CD4-positive, alpha-beta T cell treated with Interleukin-17A for 1 hour (primary cell): ENCODE measurements at places on chromosomes 6 and 20.

GRCh38 chr6:163661272-163661671, 246.8 kb downstream of the QKI start:
- DNase-seq: no peak

GRCh38 chr6:143901885-143902750, 37.8 kb downstream of the ZC2HC1B start:
- no peak for DNase-seq

GRCh38 chr6:73051147-73051546, 174.1 kb downstream of the KHDC1L start:
- DNase-seq: no peak

- DNase-seq: no peak
These were observed 174.3 kb downstream of the SCP2D1 start for GRCh38 chr20:18987781-18988360.

DNA sequence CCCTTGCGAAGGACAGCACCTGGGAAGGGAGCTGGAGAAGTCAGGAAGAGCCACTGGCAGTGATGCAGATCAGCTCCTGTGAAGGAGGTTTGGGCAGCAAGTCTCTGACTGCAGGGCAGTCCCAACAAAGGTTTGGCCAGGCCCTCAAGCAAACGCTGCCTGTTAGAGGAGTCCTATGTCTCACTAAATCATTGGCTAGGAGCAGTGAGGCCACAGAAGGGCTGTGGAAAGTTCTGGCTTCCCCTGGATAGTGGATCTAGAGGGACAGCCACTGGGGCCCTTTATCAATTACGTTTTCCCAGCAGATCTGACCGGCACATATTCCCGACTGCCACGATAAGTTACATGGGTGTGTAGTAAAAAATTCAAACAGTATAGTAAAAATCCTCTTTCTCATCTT, 2.5 kb downstream of the TTPAL start:
- no peak for DNase-seq

- no peak for DNase-seq
These were observed 42.2 kb downstream of the GNAS-AS1 start for GRCh38 chr20:58808271-58809046.

- no peak for DNase-seq
These were observed 7.7 kb downstream of the LSM14B start for GRCh38 chr20:62129731-62130531.

DNA sequence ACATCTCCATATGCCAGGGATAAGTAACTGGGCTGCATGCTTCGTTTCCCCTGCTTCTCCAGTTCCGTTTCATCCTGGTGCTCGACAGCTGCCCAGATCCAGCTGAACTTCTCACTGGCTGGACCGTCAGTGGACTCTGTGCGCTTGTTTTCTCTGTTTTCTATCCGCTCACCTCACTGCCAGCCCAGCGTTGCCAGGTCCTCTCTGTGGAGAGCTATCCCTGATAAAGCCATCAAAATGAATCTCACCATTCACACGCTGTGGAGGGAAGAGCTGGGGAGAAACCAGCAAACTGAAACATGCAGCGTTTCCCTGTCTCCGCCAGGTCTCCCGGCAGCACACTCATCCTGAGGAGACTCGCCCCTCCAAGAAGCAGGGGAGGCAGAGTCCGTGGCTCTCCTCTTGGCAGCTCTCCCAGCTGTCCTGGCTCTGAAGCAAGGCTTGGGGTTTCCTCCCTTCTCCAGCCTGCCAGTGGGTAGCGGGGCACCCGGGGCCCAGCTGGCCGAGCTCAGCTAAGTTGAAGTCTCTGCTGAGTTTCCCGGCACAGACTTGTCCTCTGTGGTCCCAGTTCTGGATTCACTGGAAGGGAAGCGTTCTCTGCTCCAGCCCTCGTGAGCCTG, 160.9 kb downstream of the DTNBP1 start:
- DNase-seq: no peak

- DNase-seq: no peak
These were observed 10.7 kb downstream of the TRAM2 start for GRCh38 chr6:52566201-52566600.

DNA sequence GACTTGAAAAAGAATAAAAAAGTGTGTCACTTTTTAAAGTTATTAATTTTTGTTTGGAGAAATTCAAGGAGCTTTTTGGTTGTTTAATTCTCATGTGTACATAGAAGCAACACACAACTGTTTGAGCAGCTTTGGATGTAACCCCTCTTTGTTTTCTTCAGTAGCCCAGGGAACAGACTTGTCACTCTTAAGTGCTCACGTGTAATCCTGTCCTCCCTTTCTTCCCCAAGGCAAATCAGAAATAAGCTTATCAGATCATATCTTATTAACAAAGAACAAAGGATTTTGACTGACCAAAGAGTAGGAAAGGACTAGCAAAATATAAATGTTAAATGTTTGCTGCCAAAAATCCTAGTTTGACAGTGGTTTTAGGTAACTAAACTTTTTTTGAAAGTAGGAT, 7.3 kb upstream of the FLRT3 start:
- no peak for DNase-seq

GRCh38 chr20:58213121-58213520, 15.3 kb downstream of the ANKRD60 start:
- DNase-seq: no peak

- no peak for DNase-seq
These were observed 691.8 kb downstream of the QKI start for GRCh38 chr6:164106345-164106769.

- no peak for DNase-seq
These were observed 45.9 kb upstream of the CDH22 start for GRCh38 chr20:46354207-46354555.

- DNase-seq: no peak
These were observed 22.4 kb upstream of the LYRM2 start for GRCh38 chr6:89660981-89661380.

GRCh38 chr20:41221614-41222218, 84.4 kb downstream of the PLCG1 start:
- no peak for DNase-seq

GRCh38 chr6:39979461-39980328, 45.4 kb upstream of the MOCS1 start:
- no peak for DNase-seq

DNA sequence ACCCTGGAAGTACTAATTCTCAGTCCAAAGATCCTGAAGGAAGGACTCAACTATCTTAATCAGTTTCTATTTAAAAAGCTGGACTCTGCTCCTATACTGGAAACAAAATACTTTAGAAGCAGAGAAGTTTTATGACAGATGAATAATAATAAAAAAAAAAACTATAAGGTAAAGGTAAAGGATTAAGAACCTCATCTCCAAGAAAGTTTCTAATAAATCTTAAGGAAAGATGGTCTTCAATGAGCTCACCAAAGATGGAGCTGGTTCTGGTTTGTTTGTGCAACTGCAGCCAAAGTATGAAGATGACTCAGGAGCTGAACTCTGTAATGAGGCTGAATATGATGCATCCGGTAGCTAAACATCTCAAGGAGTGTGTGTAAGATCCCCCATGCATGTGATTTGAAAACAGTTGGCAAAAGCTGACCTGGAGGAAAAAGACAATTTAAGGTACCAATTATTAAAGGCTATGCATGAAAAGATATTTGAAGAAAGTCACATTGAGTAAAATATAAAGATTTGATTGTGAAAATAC, 25.2 kb downstream of the MED23 start:
- DNase-seq: no peak

DNA sequence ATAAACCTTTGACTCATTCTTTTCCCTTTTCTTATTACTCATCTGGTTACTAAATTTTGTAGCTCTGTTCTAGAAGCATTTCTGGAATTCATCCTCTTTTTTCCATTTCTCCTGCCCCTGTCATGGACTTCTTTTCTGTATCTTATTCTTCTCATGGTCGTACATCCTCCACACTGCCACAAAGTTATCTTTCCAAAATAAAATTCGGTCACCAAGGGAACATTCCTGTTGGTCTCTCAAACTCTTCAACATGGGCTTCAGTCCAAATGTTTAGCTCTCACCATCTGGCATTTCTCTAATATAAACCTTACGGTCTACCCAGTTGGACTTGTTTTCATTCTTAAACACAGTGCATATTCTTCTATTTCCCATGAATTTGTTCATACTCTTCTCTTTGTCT, 428.8 kb upstream of the ID4 start:
- no peak for DNase-seq

- DNase-seq: no peak
These were observed 6.4 kb downstream of the FAM83D start for GRCh38 chr20:38932457-38933120.

- peak; percentile 18 for DNase-seq
These were observed 49.1 kb downstream of the MAP3K7 start for GRCh38 chr6:90537723-90538258.

- DNase-seq: no peak
These were observed 113.8 kb downstream of the PRND start for GRCh38 chr20:4835244-4836177.

DNA sequence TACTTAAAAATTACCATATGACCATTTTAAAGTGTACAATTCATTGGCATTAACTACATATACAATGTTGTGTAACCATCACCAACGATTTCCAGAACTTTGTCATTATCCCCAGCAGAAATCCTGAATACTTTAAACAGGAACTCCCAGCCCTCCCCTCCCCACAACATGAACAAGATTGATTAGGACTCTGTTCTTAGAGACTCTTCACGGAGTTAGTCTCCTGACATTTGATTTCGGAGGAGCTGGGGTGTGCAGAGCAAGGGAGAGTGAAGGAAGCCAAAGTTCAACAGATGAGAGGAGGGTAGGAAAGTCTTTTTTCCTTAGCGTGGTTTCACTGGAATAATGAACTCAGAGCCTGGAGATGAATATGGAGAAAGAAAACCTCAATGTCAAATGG, 17.2 kb upstream of the QKI start:
- no peak for DNase-seq

DNA sequence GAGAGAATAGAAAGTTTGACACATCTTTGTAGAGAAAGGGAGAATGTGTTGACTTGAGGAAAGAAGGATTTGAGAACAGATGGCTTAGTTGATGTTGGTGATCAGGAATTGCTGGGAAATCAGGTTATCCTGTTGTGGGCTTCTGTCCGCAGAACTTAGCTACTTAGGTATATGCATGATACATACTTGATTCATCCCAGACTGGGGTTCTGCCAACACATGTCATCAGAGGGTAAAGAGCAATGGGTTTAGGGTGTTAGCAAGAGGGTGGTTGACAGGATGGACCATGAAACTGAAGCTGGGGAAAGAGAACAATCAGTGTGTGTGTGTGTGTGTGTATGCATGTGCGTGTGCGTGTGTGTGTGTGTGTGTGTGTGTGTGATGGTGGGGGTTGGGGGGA, 50.6 kb upstream of the NELFCD start:
- no peak for DNase-seq

DNA sequence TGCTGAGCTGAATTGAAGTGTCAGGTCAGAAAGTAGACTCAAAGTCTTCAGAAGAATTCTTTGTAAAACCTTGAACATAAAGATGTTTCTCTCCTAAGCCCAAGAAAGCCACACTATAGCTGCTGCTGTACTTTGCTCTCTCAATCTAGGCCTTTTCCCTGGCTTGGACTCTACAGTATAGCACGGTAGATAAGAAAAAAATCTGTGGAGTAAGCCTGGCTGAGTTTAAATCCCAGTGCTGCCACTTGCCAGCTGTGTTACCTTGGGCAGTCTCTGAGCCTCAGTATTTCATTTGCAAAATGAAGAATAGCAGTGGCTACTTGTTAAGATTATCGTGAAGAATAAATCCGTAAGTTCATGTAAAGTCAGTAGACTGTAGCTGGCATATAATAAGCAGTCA, 53.3 kb upstream of the UFL1 start:
- DNase-seq: no peak

GRCh38 chr20:54688476-54688875, 213.1 kb downstream of the DOK5 start:
- no peak for DNase-seq

- no peak for DNase-seq
These were observed 187.0 kb downstream of the PLCB1 start for GRCh38 chr20:8318965-8319625.
